ENCODE measurements at places on chromosomes 5 and 9.

DNA sequence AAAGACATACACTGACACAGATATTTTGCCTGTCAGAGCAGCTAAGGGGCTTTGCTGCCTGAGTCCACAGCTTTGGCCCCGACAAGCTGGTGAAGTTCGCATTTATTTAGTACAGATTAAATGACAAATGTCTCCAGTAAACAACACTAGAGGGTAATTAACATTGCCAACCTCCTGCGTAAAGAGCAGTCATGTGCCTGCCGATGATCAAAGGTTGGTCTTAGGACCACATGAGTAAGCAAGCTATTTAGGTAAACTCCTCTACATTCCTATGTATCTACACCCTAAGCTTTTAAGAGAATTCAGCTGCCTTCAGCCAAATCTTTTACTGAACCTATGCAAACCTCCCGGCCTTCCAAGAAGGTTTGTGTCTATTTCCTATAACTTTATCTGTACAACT, 73.0 kb upstream of the PJA2 start:
- no peak for DNase-seq

DNA sequence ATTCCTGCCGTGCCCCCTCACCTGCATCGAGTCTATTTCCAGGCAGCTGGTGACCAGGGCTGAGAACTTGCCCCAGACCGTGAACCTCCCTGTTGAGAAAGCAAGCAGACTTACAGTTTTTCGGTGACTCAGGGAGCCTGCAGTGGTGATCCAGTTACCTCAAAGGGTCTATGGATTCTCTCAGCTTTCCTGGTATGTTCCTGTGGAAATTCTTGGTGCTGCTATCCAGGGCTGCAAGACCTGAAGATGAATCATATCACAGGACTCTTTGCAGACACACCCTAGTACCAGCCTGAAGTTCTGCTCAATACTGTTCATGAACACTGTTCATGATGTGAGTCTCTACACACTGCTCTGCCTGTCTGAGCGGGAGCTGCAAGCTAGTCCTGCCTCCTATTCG, 154.7 kb downstream of the WDR70 start:
- no peak for DNase-seq

GRCh38 chr9:99092643-99093491, 12.0 kb upstream of the TGFBR1 start:
- DNase-seq, result no peak

- DNase-seq, result no peak
Observed at GRCh38 chr5:124876566-124876965, 130.1 kb upstream of the ZNF608 start.

DNA sequence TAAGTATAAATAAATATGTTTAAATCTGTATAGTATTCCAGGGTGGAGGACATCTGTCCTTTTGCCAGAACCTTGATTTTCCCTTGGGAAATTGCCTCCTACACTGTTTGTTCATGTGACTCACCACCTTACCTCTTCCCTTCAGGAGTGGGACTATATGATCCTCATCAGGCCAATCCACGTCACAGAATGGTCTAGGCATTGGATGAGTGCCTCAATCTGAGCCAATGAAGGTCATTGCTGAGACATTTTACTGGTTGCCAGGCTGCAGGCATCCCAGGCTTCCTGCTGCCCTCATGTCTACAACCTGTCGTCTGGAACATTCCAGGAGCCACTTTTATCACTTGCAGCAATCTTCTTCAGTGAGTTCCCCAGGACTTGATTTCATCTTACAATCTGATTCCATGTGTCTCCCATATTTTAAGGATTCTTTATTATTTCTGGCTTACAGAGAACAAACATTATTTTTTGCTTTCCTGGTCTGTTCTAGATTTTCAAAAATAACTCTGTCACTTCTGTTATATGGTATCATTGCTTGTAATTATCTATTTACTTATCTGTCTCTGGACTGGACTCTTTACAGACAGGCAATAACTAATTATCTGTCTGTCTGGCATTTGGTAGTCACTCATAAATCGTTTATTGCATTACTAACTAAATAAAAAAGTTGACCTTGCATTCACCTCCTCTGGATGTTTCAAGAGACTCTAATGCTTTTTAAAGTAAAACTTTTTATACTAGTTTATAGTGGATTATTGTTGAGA, 107.3 kb upstream of the APC start:
- no peak for DNase-seq

DNA sequence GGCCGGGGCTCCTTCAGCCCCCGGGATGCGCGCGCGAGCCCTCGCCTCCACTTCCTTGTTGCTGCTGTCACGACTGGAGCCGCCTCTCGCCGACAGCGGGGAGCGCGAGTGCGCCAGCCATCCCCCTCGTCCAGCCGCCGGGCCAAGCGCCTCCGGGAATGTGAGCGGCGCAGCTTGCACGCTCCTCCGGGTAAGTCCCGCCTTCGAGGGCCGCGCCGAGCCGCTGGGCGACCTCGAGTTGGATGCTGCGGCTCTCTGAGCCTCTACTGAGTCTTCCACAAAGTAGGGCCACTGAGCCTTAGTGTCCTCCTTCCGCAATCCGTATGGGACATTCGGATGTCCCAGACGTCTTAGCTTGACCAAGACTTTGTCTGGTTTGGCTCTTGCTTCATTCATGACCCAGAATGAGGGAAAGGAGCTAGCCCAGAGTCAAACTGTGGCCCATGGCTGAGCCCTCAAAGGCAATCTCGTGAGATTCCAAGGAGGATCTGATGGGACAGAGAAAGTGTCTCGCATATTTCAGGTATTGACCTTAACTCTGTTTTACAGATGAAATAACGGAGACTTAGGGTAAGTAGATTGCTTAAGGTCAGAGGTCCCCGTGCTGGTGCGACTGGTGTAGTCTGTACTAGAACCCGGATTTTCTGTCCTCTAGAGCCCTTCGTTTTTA, 586 bp downstream of the HMGXB3 start:
- peak; percentile 7 for DNase-seq

GRCh38 chr5:172293054-172293744, 9.6 kb upstream of the UBTD2 start:
- peak; percentile 34 for DNase-seq

GRCh38 chr5:126745259-126745992, 31.5 kb upstream of the LMNB1 start:
- DNase-seq, result no peak

- DNase-seq, result no peak
Observed at GRCh38 chr9:125998837-125999503, 251.8 kb downstream of the PBX3 start.

DNA sequence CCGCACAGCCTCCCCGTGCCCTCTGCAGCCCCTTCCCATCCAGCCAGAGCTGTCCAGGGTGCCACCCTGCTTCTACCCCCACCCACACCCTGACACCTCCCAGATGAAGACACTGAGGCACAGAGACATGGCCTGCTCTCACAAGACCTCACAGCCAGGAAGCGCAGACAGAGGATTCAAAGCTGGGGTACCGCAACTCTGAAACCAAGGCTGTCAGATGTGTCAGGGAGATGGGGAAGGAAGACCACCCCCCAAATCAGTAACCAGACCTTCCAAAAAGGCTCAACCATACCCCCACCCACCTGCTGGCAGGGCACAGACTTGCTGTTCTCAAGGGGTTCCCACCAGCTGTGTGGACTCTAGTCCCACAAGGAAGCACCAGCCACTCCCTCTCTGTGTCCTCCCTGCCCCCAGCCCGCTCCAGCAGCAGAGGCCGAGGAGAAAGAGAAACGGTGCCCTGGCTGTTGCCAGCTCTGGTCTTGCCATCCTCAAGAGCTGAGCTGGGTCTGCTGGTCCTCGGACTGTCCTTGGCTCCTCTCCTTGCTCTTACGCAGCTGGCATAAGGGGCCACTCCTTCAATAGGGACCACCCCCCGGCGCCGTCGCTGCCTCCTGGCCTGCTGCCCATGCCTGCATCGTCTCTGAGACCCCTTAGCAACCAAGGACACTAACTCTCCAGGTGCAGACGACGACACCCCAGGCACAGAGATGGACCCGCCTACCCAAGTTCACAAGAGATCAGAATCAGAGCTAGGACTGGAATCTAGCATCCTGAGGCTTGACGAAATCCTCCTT, 699 bp downstream of the AKNA start:
- DNase-seq, result no peak

Measured in stimulated activated CD8-positive, alpha-beta memory T cell treated with anti-CD3 and anti-CD28 coated beads, Interleukin-4, amount 100 ng/mL, for 1 hour (primary cell).